Colonic mucosa (tissue), 4 donors: ENCODE measurements at places on chromosomes 11 and 22. TPM values are rescaled to one million over a fixed set of nuclear protein-coding genes. Genes with fewer than 3 reads are reported as not detected.

Gene RASL10A
- total RNA-seq, result 1.3 TPM

Gene NFRKB
- total RNA-seq, result 18.5 TPM

Gene CTSW
- total RNA-seq, result 1.2 TPM

Gene CRYBB3
- 0.72 TPM for total RNA-seq

Gene NKAPD1
- 12.5 TPM for total RNA-seq
